ENCODE measurements at places on chromosomes 4 and X.

GRCh38 chr4:4269331-4269731, 20.6 kb downstream of the LYAR start:
- DNase-seq: peak; percentile 9

- no peak for DNase-seq
Observed at GRCh38 chr4:68349279-68349648, 626 bp downstream of the YTHDC1 start.

DNA sequence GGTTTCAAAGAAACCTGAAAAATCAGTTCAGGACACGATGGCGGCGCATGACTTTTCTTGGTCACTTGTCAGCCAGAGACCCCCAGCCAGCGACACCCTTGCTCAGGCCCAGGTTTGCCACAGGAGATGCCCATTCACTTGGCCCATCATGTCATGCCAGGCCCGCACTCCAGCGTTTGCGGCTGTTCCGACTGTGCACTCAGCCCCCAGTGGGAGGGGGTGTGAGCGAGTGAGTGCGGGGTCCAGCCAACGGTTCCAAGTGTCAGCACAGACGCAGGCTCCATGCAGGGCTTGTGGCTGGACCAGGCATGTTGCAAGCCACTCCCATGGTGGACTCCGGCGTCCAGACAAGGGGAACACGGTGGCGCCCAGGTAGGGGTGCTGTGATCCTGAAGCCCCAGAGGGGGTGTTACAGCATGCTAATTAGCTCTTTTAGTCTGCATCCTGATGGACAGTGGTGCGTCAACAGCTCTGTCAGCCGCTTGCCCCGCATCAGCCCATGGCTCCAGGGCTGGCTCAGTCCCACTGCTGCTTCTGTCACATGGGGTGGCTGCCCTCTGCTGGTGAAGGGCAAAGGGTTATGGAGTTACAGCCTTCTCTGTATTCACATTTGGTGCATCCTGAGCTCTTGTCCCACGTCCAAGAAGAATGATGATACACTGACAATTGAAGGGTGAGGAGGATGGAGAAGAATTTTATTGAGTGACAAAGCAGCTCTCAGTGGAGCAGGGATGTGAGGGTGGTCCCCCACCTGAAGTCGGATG, 3.7 kb upstream of the MAEA start:
- DNase-seq: no peak

DNA sequence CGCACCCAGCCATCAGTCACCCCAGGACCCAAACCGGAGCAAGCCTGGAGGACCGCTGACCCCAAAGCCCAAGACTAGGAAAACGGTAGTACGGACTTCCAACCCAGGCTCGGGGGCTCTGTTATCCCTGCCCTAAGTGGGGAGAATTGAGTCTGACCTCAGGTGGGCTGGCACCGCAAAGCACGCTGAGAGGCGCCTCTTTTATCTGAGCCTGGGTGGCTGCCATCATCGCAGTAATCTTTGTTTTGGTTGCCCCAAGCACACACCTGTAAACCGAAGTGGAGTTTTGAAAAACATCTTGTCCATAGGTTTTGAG, 894 bp upstream of the SH3RF1 start:
- no peak for DNase-seq

GRCh38 chr4:185774845-185775680, 36.9 kb downstream of the SORBS2 start:
- DNase-seq: no peak

DNA sequence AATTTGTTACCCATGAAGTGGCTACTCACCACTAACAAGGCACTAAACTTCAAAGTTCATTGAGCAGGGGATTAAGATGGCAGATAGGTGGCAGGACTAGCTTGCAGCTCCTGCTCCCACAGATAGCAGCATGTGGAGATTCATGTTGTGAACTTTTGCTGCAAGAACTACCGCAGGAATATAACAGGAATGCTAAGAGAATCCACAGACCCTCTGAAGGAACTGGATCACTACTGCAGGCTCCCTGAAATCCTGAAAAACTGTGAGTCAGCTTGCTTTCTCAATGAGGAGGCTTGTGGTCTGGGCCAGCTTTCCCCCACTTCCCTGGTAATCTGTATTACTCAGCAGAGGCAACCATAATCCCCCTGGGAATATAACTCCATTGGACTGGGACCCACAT, 118.5 kb upstream of the VCX2 start:
- DNase-seq: no peak

DNA sequence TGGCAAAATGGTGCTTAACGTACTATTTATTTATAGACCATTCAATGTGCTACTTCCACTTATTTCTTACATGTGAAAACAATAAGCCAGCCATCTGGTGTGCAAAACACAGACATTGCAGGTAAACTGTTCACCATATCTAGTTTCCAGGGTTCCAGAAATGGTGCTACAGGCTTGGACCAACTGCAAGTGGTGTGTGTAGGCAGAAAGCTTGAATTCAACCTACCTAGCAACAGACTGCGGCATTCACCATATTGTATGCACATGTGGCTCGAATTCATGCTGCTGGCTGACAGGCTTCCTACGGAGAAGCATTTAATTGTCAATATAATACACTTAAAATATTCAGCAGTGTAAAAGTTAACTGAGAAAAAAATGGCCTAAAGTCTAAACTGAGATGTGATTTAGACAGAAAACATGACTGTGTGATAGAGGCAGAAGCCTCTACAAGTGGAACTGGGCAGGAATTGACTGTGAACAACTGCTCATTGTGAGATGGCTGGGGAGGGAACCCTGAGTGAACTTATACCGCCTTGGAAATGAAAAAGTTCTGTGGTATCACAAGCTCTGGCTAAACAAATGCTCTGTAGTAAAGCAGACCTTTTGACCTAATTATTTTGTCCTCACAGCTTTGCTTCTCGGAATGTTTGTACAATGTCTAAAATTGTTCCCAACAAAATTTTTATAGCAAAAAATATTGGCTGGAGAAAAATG, 434.7 kb downstream of the GRIA2 start:
- DNase-seq: no peak

GRCh38 chrX:127877318-127877717, 174.9 kb downstream of the ACTRT1 start:
- no peak for DNase-seq

DNA sequence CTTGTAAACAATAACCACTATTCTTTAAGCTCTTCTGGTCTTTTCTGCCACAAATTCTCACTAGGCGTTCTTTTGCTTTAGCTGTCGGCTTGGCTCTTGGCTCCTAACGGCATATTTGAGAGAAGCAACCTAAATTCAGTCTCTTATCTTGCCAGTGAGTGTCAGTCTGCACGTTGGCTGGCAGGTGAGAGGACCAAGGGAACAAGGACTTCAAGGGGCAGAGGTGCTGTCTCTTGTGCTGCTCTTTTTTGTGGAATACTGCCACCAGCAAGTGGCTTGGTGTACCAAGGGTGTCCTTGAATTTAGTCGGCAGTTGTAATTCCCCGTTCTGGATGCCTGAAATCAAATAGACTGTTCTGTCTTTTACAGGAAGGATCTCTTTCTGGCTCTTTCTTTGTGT, 77.8 kb upstream of the SLC4A4 start:
- no peak for DNase-seq

DNA sequence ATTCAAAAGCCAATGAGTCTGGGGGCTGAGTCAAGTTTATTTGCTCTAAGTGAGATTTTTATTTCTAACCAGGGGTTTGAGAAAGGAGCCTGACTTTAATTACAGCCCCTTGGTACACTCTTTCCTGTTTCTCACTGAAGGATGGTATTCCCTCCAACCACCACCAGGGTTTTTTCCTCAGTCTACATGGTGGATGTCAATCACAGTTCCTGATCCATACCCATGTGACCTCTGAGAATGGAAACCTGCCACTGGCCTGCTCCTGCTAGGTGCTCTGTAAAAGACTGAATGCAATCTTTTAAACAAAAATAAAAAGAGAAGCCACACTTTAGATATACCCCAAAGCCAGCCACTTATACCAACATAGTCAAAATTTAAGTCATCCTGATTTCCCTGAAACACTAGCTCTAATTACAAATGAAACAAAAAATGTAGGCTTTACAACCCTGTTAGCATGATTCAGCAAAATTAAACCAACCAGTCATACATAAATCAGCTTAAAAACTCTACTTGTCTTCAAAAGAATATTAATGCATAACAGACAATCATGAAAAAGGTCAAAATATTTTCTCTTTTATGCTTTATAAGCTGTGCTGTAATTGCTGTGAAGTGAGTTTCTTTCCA, 112.1 kb upstream of the NWD2 start:
- DNase-seq: no peak

GRCh38 chrX:13066391-13066790, 22.0 kb upstream of the FAM9C start:
- DNase-seq: no peak

DNA sequence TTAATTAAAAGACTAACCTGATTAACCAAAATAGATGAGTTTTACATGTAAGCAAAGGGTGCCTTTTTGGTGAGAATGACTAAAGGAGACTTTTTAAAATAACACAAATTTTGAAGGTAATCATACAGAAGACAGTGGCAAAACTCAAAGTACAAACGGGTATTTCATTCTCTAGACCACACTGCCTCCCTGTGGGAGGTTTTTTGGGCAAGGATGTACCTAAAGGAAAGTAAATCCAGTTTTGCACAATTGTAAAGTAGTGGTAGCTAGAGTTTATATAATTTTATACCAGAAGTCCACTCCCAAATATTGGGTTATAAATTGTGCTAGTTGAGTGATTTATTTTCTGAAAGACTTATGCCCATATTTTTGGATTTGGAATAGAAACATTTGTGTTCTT, 201.0 kb downstream of the PAPSS1 start:
- DNase-seq: no peak

DNA sequence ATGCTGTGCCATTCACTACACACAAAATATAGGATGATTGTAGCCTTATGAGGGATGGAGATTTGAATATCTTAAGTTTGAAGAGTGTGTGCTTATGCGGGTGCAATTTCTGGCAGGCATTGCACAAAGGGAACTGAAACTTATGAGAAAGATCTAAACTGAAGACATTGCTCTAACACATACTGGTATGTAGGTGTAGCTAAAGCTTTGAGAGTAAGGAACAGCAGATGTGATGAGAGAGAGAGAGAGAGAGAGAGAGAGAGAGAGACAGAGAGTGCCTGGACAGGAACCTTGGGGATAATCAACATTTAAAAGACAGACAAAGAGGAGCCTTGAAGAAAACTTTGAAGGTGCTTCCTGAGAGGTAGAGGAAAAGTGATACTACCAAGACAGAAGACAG, 379.7 kb downstream of the SPRY1 start:
- no peak for DNase-seq

DNA sequence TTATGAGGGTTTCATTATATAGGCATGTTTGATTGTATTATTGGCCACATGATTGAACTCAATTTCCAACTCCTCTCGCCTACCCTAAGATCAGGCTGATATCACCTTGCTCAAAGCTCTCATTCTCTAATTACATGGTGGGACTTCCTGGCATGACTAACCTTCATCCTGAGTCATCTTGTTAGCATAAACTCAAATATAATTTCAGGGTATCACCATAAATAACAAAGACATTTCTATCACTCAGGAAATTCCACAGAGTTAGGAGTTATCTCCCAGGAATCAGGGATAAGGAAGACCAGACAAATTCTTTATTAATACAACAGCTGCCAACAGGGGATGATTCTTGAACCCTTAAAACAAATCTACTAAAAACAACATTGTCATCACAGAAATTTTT, 90.7 kb downstream of the NDST3 start:
- no peak for DNase-seq

DNA sequence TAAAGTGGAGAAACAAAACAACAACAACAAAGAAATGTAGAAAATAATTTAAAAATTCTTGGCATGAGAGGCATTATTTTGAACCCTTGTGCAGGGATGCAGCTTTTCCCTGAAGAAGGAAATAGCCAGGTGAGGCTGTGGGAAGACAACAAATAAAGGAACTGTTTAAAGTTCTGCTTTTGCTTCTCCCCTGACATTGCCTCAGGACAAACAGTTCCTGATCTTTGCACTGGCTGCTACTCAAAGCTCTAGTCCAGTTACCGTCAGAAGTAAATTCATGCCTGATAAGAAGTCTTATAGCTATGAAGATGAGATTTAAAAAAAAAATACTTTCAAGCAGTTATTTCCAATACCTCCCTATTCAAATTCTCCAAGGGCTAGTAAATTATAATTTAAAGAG, 233.8 kb downstream of the IL15 start:
- no peak for DNase-seq

DNA sequence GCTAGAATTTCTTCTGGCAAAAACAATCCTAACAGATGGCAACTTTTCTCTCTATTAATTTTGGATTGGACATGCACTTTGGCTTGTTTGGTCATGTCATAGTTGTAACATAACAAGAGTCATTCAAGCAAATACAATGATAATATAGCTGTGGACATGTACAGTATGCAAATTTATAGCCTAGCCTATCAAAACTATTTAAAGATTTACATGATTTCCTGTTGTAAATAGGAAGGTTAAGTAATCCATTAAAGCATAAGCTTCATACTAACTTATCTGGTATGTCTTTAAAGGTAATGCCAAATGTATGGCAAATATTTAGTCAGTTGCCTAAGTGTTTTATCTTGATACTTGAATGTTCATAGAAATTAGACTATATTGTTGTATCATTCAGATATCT, 45.3 kb downstream of the RPA4 start:
- no peak for DNase-seq

DNA sequence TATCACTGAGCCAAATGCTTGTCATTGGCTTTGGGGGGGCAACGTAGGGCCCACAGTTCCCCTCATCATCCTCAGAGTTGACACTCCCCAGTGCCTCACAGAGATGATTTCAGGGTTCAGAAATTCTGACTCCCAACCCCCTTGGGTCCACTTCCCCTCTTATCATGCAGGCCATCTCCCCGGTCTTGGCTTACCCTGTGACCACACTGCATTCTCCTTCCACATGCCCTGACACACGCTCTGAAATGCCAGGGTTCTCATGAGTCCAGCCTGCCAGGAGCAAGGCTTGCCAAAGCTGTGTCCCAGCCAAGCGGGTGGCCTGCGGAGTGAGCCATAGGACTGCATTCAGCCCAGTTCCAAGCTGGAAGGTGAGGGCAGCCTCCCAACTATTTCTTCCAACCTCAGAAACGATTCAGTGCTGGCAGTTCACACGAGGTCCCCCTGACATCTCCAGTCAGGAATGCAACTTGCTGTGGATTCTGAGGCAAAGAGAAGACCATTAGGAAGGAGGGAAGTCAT, 101.2 kb downstream of the SMIM20 start:
- no peak for DNase-seq

DNA sequence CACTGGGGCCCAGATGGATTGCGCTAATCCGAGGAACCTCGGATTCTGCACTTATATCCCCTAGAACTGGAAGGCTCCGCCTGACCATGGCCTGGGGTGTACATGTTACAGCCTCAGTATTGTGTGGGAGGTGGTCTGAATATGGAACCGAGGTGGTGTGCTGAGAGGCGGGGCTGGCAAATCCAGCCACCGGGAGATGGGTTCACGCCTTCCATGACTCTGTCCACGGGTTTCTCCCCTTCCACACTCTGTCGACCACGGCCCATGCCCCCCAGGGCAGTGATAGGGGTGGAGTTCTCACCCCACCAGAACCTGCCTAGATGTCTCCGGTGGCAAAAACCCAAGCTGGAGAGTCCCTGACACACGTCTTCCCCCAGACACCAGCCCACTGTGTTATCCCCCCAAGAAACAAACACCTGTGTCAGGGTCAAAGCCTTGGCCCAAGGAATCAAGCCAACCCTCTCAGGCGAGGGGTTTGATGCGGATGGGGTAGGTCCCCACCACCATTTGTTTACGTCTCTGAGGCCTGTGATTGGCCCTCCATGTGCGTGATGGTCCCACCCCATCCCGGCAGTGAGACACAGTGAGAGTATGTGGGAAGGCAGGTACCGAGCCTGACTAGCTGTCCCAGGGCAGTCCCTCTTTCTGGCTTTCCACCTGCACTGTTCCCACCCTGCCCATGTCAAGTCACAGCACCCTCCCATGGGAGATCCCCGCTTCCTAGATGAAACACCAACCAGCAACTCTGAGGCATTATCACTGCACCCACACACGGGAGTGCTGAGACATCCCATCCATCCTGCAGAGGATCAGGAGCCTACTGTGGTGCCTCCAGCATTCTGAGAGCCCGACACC, 6.6 kb upstream of the LOC101059915 start:
- DNase-seq: no peak
